ENCODE measurements at places on chromosomes 3 and 15.
A peak's percentile ranks its signal among the peaks of the same experiment; 100 is the strongest.

- no peak for DNase-seq
These were observed 8.6 kb upstream of the CBLB start for GRCh38 chr3:105877336-105877910.

GRCh38 chr3:41405466-41405865, 206.2 kb downstream of the CTNNB1 start:
- no peak for DNase-seq

GRCh38 chr3:188687389-188687788, 484.4 kb upstream of the TPRG1 start:
- DNase-seq, result no peak

DNA sequence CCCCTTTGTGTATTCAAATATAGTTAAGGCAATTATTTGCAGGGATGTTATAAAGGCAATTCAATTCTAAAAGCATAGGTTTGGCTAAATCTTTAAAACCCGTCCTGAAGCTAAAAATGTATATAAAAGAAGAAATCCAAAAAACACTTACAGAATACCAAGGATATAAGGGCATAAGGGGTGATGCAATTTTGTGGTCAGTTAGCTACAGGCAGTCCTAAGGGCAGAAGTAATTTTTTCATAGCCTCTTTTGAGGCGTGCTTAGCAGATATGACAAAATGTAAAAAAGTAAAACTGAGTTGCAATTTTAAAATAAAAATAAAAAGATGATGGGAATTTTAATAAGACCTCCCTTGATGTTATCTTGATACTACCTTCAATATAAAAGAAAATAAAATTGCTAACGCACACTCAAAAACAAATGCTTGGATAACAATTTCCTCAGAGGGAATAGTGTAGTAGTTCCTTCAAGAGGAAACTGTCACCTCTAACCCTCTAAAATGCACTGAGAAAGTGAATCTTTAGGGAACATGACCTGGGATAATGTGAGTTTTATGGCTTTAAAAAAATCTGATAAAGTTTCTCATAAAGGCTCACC, 104.2 kb downstream of the MYH15 start:
- DNase-seq, result no peak

- no peak for DNase-seq
These were observed 6.2 kb downstream of the HHLA2 start for GRCh38 chr3:108302570-108302969.

DNA sequence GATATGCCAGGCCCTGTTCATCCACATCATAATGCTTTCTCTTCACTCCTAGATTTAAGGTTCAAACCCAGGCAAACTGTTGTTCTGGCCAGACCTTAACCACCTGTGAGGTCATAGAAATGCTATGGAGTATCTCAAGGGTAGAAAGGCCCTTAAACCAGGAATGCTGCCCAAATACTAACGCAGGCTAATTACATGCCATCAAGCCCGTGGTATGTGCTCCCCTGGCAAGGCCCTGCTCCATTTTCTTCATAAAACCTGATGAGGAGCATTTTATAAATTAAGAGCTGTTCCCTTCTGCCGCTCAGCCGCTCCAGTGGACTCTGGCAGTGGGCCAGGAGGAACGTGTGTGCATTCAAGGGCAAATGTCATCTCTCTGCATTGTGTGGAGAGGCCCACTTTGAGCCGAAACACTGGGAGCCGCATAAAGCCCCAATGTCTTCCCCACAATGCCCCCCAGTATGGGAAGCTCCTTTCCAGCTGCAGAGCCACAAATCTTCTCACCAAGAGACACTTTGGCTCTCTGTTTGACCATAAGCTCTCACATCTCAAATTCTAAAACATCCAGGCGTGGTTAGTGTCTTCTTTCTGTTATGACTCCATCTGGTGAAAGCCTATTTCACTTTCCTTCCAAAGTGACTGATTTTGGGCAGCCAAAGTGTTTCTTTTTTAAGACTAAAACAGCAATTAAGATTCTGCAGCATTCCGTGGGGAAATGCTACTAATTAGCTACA, 210.8 kb upstream of the NR2E3 start:
- no peak for DNase-seq

- DNase-seq, result no peak
These were observed 16.6 kb downstream of the TEX264 start for GRCh38 chr3:51687431-51688205.

GRCh38 chr3:143035466-143036211, 34.3 kb downstream of the U2SURP start:
- DNase-seq, result no peak

DNA sequence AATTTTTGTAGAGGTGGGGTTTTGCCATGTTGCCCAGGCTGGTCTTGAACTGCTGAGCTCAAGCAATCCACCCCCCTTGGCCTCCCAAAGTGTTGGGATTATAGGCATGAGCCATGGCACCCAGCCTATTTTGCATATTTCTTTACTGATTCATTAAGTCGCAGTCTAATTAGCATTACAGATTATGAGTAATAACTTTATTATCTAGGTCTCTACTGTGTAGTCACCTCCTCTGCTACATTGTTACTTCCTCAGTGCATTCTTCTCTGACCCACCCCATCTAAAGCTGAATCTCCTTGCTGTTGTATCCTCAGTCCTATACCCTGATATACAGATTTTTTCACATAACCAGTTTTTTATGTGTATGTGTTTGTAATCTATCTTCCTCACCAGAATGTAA, 61.7 kb downstream of the TFDP2 start:
- no peak for DNase-seq

DNA sequence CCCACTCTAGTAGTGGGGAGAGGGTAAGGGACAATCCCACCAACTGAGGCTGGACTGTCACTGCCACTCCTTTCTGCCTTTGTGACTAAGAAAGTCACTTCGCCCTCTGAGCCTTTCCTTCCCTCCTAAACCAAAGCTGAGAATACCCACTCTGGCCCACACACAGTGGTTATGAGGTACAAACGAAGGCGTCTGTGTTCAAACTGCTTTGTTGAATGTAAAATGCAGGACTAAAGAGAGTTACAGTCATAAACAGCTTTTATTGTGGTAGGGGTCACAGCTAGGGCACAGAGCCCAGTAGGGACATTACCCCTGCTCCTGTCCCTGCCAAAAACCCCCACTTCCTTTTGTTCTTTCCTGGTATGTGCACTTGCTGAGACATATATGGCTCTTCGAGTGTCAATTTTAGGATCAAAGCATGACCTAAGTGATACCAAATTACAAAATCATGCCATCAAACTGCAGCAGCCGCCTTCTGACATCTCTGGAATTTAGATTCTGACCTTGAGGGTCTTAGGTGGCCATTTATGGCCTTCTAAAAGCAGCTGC, 45.1 kb downstream of the CTDSPL start:
- DNase-seq, result no peak

- no peak for DNase-seq
These were observed 4.0 kb downstream of the FBXL22 start for GRCh38 chr15:63601026-63601703.

GRCh38 chr15:76714950-76715349, 190.2 kb downstream of the SCAPER start:
- DNase-seq, result no peak

GRCh38 chr3:120554812-120555606, 41.1 kb upstream of the NDUFB4 start:
- no peak for DNase-seq

- no peak for DNase-seq
These were observed 31.6 kb upstream of the TSEN2 start for GRCh38 chr3:12452361-12453330.

- peak; percentile 31 for DNase-seq
These were observed 15.3 kb downstream of the NR2F2 start for GRCh38 chr15:96345560-96346399.

DNA sequence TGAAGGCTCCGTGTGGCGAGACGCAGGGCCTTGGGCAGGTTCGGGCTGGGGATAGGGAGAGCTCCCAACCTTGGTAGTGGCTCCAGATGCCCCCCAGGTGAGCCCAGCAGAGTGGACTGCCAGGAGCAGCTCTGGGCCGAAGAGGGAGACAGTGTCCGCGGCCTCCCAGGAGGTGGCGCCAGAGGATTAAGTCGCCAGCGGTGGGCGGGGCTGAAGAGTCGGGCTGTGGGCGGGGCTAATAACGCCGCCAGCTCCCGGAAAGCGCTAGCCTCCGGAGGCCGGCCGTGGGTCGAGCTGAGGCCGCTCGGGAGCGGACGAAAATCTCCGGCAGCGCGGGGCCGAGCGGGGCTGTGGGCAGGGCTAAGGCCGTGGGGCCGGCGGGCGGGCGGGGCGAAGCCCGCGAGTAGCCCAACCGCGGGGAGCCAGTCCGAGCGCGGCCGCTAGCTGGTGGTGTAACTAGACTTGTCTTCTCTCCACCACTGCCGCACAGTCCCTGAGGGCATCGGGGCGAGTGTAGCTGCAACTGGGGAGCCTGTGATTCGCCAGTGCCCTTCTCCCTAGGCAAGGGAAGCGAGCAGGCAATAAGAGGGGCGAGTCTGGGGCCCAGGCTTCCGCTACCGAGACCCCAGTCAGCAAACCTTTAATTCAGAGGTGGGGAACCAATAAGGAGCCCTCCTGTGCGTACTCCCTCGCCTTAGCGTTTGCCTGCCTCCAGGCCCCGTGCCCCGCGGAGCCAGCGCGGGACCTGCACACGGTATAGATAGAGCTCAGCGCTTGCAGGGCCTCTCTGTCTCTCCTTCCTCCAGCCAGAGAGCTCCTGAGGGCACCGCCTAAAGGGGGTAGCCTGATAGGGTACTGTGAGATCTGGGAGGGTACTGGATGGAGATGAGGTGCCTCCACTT, 14.4 kb upstream of the BSN start:
- peak; percentile 78 for DNase-seq

DNA sequence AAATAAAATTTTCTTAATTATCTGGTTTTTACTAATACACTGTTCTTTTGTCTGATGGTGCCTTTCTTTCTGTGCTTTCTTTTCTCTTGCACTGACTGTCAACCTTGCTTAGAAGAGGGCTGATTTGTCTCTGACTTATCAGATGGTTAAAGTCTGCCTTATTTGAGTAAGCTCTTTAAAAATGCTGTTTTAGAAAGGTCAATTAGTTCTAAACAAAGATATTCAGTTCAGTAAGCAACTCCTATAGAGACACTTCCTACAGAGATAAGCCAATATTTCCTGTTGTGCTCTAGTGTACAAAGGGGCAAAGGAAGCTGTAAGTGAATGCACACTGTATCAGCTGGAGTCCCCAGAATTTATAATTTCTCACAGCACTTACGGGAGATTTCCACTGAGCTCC, 153.4 kb upstream of the TSPAN3 start:
- no peak for DNase-seq
